DMS79 (cell line): ENCODE measurements at places on chromosomes 6 and 20.

GRCh38 chr6:45586216-45587171 lies 208.8 kb upstream of the SUPT3H start:
- no peak for DNase-seq

DNA sequence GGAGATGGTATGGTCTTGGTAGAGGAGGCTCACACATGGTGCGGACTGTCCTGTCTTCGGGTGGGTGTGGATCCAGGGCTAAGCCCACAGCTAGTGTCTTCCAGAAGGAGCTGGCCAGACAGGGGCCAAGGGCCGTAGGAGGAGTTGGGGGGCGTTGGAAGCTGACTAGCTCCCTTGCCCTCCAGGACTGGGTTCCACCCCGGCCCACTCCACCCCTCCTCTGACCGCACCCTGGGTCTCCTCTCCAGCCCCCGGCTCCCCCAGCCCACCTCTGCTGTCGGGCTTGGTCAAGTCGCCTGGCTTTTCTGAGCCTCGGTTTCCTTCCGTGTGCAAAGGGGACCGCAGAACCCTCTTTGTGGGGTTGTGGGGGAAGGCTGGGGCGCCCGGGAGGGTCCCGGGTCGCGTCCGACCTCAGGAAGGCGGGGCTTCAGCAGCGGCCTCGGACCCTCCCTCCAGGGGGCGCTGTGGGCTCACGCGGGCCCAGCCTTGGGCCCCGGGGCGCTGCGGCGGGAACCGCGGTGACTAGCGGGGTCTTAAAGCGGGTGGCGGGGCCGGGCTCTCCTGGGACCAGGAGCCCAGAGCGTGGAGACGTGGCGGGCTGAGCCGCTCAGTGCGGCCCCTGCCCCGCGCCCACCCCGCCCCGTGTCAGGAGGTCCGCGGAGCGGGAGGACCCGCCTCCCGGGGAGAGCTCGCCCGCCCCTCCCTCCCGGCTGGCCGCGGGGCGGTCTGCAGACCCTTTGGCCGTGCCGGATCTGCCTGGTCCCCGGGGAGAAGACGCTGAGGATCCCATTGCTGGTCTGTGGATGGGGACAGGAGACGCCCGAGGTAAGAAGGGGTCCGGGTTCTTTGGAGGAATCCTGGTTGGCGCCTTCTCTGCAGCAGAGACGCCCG lies 5.4 kb downstream of the NPBWR2 start:
- peak; percentile 65 for DNase-seq

- no peak for DNase-seq
These were observed 26.5 kb downstream of the GTF2H5 start for GRCh38 chr6:158194487-158195280.

- DNase-seq, result no peak
These were observed 53.3 kb downstream of the PLEKHG1 start for GRCh38 chr6:150652848-150653613.

DNA sequence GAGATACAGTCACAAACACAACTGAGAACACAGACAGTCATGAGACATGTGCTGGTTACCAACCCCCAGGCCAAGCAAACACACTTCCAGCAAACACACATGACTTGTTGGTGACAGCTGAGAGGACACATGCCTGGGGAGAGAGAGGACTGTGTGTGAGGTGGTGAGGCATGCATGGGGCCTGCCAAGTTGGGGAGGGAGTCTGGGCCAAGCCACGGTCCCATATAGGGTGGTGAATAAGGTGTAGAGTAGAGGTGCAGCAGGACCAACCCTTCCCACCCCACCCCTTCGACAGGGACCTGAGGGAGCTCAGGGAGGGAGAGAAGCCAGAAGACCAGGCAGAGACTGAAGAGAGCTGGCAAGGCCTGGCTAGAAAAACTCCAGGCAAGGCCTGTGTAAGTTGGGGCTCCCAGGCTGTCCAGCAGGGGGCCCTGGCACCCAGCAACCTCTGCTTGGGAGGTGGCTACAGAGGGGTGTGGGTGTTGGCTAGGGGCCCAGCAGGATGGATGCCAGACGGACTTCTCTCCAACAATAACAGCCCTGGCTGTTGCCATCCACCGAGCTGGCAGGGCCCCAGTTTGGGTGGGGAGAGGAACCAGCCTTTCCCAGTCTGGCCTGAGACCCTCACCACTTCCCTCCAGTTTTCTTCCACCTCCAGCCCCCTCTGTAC lies 2.0 kb upstream of the SLC29A1 start:
- DNase-seq, result peak; percentile 55
